ENCODE measurements at places on chromosomes 6 and 20.

DNA sequence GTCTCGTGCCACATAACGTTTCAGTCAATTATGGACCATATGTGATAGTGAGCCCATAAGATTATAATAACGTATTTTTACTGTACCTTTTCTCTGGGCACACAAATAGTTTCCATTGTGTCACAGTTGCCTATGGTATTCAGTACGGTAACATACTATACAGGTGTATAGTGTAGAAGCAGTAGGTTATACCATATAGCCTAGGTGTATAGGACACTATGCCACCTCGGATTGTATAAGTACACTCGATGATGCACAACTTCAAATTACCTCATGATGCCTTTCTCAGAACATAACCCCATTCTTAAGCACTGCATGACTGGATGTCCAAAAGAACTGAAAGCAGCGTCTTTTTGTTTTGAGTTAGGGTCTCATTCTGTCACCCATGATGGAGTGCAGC is 59.5 kb upstream of the MYO6 start:
- no peaks in the 10 kb centered on the region for H3K27me3 ChIP-seq
- H3K4me3 ChIP-seq: no peak overlapping the region
- H3K4me1 ChIP-seq: peaks cover 20% of the 10 kb centered on the region
- no peak for DNase-seq

- H3K4me1 ChIP-seq: peaks cover 14% of the 10 kb centered on the region
- H3K27ac ChIP-seq: no peak overlapping the region
- peak overlapping the region; percentile 47 for H3K4me3 ChIP-seq
- H3K27me3 ChIP-seq: peaks cover 60% of the 10 kb centered on the region
- DNase-seq: no peak
Observed at GRCh38 chr6:88165087-88165843, 882 bp downstream of the CNR1 start.

DNA sequence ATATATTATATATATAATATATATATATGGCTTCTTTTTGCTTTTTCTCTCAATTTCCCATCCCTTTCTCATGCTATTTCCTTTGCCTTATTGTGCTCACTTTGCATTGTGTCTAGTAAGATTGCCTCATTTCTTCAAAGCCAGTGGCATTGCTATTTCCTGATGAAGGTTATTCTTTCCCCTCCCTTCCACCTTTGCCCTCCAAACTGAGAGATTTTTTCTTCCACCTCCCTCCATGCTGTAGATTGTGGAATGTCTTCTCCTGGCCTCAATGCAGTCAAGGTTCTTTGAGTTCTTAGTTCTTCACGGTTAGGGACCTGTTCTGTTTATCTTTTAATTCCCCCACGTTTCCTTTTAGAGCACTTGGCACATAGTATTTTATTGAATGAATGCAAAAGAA is 17.2 kb downstream of the SH3BGRL2 start:
- no peaks in the 10 kb centered on the region for H3K36me3 ChIP-seq
- no peaks in the 10 kb centered on the region for H3K4me1 ChIP-seq
- no peak for DNase-seq
- no peaks in the 10 kb centered on the region for H3K27me3 ChIP-seq

DNA sequence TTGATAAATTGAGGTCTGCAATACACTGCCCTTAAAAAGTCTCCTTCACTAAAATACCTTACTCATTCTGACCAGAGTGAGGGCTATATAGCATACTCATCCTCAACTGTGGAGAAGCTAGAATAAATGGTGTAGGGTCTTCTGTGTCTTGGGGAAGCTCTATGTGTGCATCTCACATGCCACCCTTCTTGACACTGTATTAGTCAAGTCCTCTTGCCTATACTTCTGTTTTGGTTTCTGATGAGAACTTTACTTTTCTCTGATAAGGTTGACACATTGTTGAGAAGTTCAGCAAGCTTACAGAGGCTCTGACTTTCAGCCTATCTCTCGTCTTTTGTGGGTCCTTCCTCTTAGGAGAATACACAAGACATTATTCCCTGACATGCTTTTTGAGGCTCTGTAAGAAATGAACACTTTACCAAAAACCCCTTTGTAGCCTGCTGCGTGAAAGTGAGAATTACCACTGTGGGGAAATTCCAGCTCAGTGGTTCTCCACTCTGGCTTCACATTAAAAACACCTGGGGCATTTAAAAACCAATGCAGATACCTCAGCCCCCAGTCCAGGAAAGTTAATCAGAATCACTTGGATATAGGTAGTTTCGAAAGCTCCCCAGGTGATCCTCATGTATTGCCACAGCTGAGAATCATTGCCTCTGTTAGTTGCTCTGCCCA is 372.1 kb upstream of the HS3ST5 start:
- H3K36me3 ChIP-seq: no peaks in the 10 kb centered on the region
- no peak overlapping the region for H3K4me3 ChIP-seq
- H3K27ac ChIP-seq: no peak overlapping the region
- DNase-seq: no peak

DNA sequence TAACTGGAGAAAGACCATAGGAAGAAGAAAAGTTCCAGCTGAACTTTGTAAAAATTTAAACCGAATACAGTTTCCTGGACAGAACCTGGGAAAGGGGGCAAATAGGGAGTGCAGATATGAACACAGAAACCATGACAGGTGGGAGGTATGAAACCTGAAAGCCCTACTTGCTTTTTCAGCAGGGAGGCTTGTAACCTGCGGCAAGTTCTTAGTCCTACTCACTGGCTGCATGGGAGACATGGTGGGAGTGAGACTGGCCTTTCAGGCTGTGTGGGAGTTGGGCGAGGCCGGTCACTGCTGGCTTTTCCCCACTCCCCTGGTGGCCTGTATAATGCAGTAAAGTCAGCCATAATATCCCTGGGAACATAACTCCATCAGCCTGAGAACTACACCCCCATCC is 54.2 kb downstream of the ROS1 start:
- H3K36me3 ChIP-seq: no peaks in the 10 kb centered on the region
- no peak overlapping the region for H3K27ac ChIP-seq
- H3K27me3 ChIP-seq: peaks cover 9% of the 10 kb centered on the region

GRCh38 chr20:16641511-16642023 is 68.3 kb upstream of the KIF16B start:
- no peak for DNase-seq
- no peak overlapping the region for H3K4me3 ChIP-seq
- no peaks in the 10 kb centered on the region for H3K36me3 ChIP-seq

- DNase-seq: no peak
- H3K27ac ChIP-seq: no peak overlapping the region
- H3K27me3 ChIP-seq: no peaks in the 10 kb centered on the region
- no peaks in the 10 kb centered on the region for H3K4me1 ChIP-seq
Observed at GRCh38 chr6:135796643-135797305, 54.7 kb upstream of the PDE7B start.

GRCh38 chr20:62494980-62495748 is 19.4 kb upstream of the GATA5 start:
- H3K4me1 ChIP-seq: peaks cover 2% of the 10 kb centered on the region
- DNase-seq: no peak
- no peak overlapping the region for H3K27ac ChIP-seq
- H3K36me3 ChIP-seq: no peaks in the 10 kb centered on the region
- peaks cover 11% of the 10 kb centered on the region for H3K27me3 ChIP-seq

DNA sequence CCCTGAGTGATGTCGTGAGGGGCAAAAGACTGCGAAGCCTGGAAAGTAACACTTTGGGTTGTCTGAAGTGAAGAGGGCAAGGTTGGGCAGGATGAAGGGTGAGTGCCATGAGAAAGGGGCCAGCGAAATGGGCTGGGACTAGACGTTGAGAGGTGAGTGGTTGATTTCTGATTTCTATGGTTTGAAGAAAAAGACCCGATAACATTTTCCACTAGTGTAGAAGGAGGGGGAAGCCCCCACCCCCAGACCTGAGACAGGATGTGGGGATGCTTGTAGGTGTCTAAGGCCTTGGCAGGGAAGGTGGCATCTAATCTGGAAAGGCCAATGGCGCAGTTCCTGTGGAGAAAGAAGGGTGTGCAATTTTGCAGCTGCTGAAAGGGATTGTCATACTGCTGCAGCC is 25.3 kb upstream of the KIF3B start:
- H3K4me3 ChIP-seq: no peak overlapping the region
- peaks cover 2% of the 10 kb centered on the region for H3K36me3 ChIP-seq
- H3K27me3 ChIP-seq: no peaks in the 10 kb centered on the region
- peak overlapping the region; percentile 45 for H3K27ac ChIP-seq

DNA sequence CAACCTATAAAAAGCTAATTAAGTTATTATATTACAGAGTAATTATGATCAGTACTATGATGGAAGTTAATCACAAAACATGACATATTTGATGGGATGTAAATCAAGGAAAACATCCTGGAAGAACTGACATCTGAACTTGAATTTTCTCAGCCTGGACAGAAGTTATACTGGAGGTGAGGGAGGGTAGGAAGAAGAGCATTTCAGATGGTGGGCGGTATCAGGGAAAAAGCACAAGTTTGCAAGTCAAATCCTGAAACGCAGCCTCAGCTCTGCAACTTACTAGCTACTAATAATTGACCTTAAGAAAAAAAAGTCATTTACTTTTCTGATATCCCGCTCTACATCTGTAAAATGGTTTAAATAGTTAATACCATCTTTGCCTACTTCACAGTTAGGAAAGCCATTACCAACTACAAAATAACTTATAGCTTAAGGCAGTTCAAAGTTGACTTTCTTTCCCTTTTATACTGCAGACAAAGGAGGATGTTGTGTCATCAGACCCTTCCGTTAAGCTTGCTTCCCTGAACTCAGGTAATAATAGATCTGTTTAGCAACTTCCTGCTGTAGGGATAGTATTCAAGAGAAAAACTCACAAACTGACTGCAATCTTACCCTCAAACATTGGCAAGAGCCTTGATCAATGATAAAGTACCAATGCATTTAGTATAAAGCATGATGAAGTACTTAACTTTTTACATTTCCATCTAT is 21.0 kb downstream of the NOL7 start:
- peaks cover 34% of the 10 kb centered on the region for H3K4me1 ChIP-seq
- H3K27me3 ChIP-seq: no peaks in the 10 kb centered on the region
- peaks cover 58% of the 10 kb centered on the region for H3K36me3 ChIP-seq
- no peak for DNase-seq
- H3K27ac ChIP-seq: peak overlapping the region; percentile 45

- H3K36me3 ChIP-seq: peaks cover 39% of the 10 kb centered on the region
- no peak for DNase-seq
- no peaks in the 10 kb centered on the region for H3K27me3 ChIP-seq
- H3K4me1 ChIP-seq: peaks cover 8% of the 10 kb centered on the region
- no peak overlapping the region for H3K27ac ChIP-seq
- H3K4me3 ChIP-seq: no peak overlapping the region
Observed at GRCh38 chr6:106286746-106287145, 38.8 kb downstream of the ATG5 start.

GRCh38 chr6:131900231-131900630 is 50.9 kb downstream of the CCN2 start:
- peaks cover 3% of the 10 kb centered on the region for H3K27me3 ChIP-seq
- no peaks in the 10 kb centered on the region for H3K4me1 ChIP-seq
- H3K4me3 ChIP-seq: no peak overlapping the region
- H3K27ac ChIP-seq: no peak overlapping the region
- H3K36me3 ChIP-seq: no peaks in the 10 kb centered on the region

DNA sequence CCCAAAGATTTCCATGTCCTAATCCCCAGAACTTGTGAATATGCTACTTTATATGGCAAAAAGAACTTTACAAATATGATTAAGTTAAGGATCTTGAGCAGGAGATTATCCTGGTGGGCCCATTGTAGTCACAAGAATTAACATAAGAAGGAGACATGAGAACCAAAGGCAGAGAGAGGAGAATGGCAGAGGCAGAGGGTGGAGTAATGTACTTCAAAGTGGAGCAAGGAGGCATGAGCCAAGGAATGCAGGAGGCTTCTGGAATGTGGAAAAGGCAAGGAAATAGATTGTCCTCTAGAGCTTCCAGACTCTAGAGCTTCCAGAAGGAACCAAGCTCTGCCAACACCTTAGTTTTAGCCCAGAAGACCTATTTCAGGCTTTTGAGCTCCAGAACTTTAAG is 147.4 kb downstream of the MOXD1 start:
- H3K36me3 ChIP-seq: no peaks in the 10 kb centered on the region
- no peak for DNase-seq
- H3K27me3 ChIP-seq: no peaks in the 10 kb centered on the region
- H3K27ac ChIP-seq: no peak overlapping the region
- H3K4me1 ChIP-seq: no peaks in the 10 kb centered on the region

DNA sequence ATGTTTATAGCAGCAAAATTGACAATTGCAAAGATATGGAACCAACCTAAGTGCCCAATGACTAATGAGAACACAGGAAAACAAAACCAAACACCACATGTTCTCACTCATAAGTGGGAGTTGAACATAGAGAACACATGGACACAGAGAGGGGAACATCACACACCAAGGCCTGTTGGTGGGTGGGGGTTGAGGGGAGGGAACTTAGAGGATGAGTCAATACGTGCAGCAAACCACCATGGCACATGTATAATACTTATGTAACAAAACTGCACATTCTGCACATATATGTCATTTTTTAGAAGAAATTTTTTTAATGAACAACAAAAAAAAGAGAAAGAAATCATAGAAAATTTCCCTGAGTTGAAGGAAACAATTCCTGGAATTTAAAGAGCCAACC is 3.9 kb downstream of the EPM2A start:
- H3K27ac ChIP-seq: no peak overlapping the region
- no peak for DNase-seq
- peaks cover 16% of the 10 kb centered on the region for H3K4me1 ChIP-seq
- H3K4me3 ChIP-seq: no peak overlapping the region
- H3K36me3 ChIP-seq: peaks cover 8% of the 10 kb centered on the region
- no peaks in the 10 kb centered on the region for H3K27me3 ChIP-seq

- H3K4me1 ChIP-seq: no peaks in the 10 kb centered on the region
- H3K27me3 ChIP-seq: no peaks in the 10 kb centered on the region
- DNase-seq: no peak
- H3K27ac ChIP-seq: no peak overlapping the region
- no peaks in the 10 kb centered on the region for H3K36me3 ChIP-seq
Observed at GRCh38 chr6:55290736-55291135, 36.5 kb upstream of the GFRAL start.

- H3K27ac ChIP-seq: no peak overlapping the region
- peaks cover 12% of the 10 kb centered on the region for H3K27me3 ChIP-seq
- no peak overlapping the region for H3K4me3 ChIP-seq
- H3K36me3 ChIP-seq: no peaks in the 10 kb centered on the region
Observed at GRCh38 chr6:7496266-7496875, 45.1 kb upstream of the DSP start.

- H3K27ac ChIP-seq: peak overlapping the region; percentile 97
- H3K27me3 ChIP-seq: no peaks in the 10 kb centered on the region
- peaks cover 26% of the 10 kb centered on the region for H3K36me3 ChIP-seq
- no peak for DNase-seq
Observed at GRCh38 chr6:142820338-142821051, 124.5 kb downstream of the HIVEP2 start.

DNA sequence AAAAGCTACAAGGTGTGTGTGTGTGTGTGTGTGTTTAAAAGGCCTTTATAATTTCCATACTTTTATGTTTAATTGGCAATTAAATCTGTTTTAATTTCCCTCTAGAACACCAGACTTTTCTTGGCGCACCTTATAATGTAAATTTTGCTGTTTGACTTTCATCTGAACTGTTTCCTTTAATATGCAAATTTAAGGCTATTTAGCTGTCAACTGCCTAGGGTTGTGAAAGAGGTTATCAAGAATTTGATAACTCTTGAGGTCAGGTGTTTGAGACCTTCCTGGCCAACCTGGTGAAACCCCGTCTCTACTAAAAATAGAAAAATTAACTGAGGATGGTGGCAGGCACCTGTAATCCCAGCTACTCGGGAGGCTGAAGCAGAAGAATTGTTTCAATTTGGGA is 4.0 kb upstream of the LHFPL5 start:
- no peak for DNase-seq
- no peaks in the 10 kb centered on the region for H3K36me3 ChIP-seq
- H3K4me3 ChIP-seq: no peak overlapping the region
